Karpas-422 (cell line): ENCODE measurements at places on chromosomes 12 and 14. TPM values are rescaled to one million over a fixed set of nuclear protein-coding genes. Genes with fewer than 3 reads are reported as not detected.

Gene WSCD2
- not detected in 2 replicates for total RNA-seq

Gene PRH2
- not detected in 2 replicates for total RNA-seq

Gene MRPS35
- 41.3 and 77.0 TPM in 2 replicates for total RNA-seq

Gene SOX5
- total RNA-seq = 15.2 and 30.5 TPM in 2 replicates

Gene ZNF384
- total RNA-seq = 35.5 and 39.2 TPM in 2 replicates
